ENCODE measurements at places on chromosomes 5 and 9. TPM values are rescaled to one million over a fixed set of nuclear protein-coding genes. Genes with fewer than 3 reads are reported as not detected.

TAF11L5 gene
- not detected for total RNA-seq

DNA sequence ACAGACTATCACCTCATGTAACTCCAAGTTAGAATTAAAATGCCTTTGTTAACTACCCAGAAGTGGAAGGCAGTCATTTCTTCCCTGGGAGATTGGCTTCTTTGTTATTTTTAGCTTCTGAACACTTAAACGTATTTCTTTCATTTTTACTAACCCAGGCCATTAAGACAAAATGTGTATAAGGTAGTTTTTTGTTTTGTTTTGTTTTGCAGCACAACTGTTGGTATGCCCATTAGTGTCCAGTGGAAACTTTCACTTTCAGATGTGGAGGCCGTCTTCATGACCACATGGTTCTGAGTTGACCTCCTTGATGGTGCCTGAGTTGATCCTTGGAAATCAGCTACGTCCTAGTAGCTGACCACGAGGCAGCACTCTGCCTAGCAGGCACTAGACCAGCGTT is 264.6 kb upstream of the ZNF608 start:
- no peak for DNase-seq

- peak; percentile 88 for DNase-seq
Measured at GRCh38 chr5:139660923-139661814, 13.0 kb downstream of the CXXC5 start.

DNA sequence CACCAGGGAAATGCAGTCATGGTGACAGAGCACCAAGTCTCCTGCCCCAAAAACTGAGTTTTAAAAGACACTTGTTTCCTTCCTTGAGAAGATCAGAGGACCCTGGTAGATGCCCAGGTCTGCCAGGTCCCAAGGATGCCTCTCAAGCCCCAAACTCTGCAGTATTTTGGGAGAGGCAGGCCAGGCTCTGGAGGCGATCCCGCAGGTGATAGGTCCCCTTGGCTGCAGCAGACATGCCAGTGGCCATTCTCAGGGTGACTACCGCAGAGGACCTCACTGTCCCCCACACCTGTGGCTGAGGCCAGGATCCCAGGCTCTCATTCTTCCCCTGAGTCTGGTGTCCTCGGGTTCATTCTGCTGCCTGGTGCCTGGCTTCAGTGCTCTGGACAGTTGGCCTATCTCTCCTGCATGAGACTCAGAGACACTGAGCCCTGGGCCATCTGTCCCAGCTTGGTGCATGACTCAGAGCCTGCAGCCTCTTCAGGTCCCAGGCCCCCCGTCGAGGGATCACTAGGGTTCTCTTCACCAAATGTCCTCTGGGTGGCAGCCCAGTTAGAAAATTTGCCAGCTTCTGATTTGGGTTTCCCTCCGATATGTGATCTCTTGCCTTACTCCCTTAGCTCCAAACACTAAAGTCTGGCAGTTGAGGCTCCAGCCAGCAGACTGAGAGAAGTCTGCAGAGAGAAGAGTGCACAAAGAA is 59.7 kb upstream of the GARNL3 start:
- DNase-seq: no peak

- DNase-seq: no peak
Measured at GRCh38 chr9:71910650-71911060, 338 bp downstream of the ABHD17B start.
